Endodermal cell (in vitro differentiated cells): ENCODE measurements at places on chromosomes 3 and 15. TPM values are rescaled to one million over a fixed set of nuclear protein-coding genes. Genes with fewer than 3 reads are reported as not detected.

- DNase-seq = no peak
These were observed 12.8 kb downstream of the RBPMS2 start for GRCh38 chr15:64762546-64762945.

- no peak for DNase-seq
These were observed 100.2 kb downstream of the C3orf70 start for GRCh38 chr3:185052631-185053030.

Gene C3orf85
- total RNA-seq = not detected in 3 replicates

GRCh38 chr15:67253549-67254237, 768 bp downstream of the AAGAB start:
- no peak for DNase-seq

Gene PPIP5K1
- 2.7 to 5.4 TPM (median 3.3 TPM) in 3 replicates for total RNA-seq

- DNase-seq = no peak
These were observed 69.3 kb downstream of the BTLA start for GRCh38 chr3:112429960-112430359.

DNA sequence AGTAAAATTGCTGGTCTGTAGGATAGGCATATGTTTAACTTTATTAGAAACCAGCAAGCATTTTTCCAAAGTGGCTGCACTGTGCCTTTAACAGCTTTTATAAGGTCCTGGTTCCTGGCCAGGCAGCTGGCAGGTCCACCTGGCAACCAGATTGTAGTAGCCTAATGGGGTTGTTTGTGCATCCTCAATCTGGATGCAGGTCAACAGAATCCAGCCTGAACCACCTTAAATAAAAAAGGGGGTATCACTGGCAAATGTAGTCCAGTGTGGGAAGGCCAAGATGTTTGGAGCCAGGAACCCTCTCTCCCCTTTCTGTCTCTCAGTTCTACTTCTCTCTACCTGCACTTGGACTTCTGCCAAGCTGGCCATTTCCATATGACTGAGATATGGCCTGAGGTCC, 200.3 kb downstream of the ZNF621 start:
- DNase-seq = no peak
